ENCODE measurements at places on chromosomes 5 and 9.

DNA sequence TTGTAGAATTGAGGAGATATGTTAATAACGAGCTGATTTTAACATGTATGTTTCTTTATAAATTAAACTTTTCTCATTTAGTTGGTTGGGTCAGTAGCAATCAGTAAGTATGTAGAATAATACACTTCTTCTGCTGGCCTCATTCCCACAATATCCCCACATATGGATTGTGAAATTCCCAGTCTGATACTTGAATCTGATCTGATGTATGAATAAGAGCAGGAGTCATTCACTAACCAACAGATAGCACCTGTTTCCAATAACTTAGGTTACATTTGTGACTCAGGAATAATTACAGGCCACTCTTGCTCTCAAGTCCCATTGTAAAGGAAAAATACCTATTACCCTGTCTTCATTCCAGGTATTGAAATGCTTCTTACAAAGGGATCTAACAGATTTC, 23.9 kb downstream of the SLC36A1 start:
- no peak for DNase-seq

DNA sequence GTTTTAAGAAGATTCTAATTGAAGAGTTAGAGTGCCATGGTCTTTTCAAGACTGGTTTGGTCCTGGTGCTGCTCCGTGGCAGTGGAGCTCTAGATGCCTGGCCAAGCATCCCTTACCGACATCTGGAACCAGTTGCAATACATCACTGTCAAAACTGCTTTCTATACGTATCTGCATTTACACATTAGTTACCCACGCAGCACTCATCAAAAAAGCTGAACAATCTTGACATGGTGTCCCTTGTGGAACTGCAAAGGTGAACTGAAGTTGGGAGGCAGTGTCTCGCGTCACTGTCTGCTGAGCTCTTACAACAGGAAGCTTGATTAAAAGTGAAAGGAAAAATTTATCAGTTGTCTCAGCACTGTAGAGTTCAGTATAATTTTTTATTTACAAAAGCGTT, 82.6 kb downstream of the PBX3 start:
- DNase-seq, result no peak

GRCh38 chr5:155628346-155628745, 614.8 kb downstream of the KIF4B start:
- no peak for DNase-seq

- no peak for DNase-seq
These were observed 38.3 kb downstream of the PIK3R1 start for GRCh38 chr5:68253624-68254585.

- DNase-seq, result no peak
These were observed 1.3 kb downstream of the MED10 start for GRCh38 chr5:6376974-6377520.

DNA sequence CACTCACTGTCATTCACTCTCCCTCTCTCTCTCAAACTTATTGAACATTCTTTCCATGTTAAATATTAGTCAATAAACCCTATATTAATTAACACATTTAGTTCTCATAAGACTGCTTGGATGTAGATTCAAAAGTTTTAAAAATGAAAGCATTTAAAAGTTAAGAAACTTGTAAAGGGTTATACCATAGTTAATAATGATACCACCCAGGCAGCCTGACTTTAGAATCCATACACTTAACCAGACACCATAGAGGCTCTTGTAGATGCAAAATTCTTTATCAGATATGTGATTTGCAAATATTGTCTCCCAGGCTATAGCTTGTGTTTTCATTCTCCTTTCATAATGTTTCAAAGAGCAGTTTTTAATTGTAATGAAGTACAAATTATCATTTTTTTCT, 335.8 kb upstream of the ACTBL2 start:
- DNase-seq, result no peak

DNA sequence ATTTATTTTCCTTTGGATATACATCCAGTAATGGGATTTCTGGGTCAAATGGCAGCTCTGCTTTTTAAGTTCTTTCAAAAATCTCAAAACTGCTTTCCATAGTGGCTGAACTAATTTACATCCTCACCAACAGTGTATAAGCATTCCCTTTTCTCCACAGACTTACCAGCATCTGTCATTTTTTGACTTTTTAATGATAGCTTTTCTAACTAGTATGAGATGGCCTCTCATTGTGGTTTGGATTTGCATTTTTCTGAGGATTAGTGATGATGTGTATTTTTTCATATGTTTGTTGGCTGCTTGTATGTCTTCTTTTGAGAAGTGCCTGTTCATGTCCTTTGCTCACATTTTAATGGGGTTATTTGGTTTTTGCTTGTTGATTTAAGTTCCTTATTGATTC, 90.0 kb upstream of the HMHB1 start:
- DNase-seq, result no peak

GRCh38 chr5:149042865-149043264, 20.0 kb downstream of the SH3TC2 start:
- no peak for DNase-seq

- DNase-seq, result no peak
These were observed 5.7 kb upstream of the NIPAL4 start for GRCh38 chr5:157454273-157454672.

- DNase-seq, result no peak
These were observed 31.6 kb downstream of the ACER2 start for GRCh38 chr9:19440376-19440775.

DNA sequence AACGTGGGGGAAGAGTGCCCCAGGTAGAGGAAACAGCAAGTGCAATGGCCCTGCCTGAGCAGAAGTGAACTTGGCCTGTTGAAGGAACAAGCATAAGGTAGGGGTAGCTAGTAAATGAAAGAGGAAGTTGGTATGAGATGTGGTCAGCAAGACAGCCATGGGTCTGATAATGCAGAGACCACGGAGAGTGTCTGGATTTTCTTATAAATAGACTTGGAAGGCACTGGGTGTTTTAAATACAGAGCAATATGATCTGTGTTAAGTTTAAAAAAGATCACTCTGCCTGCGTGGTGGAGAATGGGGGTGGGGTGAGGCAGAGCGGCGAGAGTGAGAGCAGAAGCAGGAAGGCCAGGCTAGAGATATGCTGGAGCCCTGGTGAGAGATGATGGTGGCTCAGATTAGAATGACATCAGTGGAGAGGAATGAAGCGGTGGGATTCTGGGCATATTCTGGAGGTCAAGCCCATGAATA, 4.2 kb downstream of the ADAM19 start:
- DNase-seq, result peak; percentile 84

- no peak for DNase-seq
These were observed 300.9 kb downstream of the MCTP1 start for GRCh38 chr5:94983861-94984535.

DNA sequence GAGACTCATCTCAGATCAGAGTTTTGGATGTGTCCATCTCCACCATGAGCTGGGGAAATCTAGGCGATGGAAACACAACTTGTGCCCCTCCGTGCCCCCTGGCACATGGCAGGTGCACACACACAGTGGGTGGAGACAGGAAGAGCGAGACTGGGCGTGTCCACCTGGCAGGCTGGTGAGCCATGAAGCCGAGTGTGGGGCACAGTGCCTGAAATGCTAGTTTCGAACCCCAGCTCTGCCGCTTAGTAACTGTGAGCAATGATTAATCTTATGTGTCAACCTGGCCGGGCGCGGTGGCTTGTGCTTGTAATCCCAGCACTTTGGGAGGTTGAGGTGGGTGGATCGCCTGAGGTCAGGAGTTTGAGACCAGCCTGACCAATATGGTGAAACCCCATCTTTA, 80.8 kb upstream of the RNU6ATAC start:
- DNase-seq, result no peak

DNA sequence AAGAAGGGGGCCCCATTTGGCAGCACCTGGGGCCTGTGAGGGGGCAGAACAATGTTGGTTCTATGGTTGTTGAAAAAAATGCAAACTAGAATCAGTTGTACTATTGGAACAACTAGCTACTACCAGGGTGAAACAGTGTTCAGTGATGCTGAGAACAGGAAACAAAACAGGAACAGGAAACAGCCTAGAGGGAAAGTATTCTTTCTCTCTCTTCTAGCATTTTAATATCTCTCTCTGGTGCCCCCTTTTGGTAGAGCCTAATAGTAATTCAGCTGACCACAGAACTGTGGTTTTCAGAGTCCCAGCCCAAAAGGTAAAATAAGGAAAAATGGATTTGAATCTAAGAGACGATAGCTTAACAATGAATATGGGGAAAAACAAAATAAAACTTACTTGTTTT, 138.0 kb upstream of the KCNN2 start:
- no peak for DNase-seq

DNA sequence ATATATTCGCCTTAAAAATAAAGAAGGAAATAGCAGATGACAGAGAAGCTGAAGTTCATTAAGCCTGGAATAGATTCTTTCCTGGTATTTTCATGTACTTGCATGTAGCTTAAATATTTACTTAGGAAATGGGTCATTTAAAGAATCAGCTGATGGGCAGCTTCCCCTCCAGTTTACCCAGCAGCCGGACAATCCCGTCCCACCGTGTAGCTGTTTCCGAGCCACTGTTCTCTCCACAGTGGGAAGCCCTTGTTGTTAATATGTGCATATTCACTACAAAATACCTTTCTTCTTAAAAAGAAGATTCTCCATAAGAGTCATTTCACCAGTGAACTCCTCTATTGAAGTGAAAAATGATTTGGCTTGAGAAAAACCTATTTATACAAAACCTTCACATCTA, 187.0 kb downstream of the FANCC start:
- DNase-seq, result no peak

DNA sequence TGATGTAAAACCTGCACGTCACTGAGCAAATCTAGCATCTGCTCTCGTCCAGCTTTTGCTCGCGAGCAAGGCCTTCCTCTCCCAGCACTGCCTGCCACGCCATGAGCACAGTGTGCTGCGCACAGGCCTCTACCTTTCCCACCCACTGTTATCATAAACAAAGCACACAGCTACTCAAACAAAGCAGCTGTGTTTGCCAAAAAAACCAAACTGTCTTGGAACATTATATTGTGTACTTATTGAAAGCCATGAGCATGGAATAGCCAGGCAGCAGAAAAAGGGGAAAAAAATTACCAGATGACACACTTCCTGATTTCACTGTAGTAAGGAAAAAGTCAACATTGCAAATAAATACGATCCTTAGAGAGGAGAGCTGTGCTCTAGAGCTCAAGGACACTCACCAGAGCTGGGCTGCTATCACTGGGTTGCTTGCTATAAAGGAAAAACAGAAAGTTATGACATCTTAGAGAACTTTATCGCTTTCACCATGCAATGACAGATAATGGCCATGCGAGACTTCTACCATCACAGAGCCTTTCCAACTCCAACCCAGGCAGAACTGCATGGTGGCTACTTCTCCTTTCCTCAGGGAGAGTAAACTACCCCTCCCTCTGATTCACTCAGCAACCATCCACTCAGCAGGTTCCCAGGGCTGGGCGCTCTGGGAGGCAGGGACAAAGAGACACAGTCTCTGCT, 69.6 kb downstream of the EPB41L4B start:
- peak; percentile 39 for DNase-seq

DNA sequence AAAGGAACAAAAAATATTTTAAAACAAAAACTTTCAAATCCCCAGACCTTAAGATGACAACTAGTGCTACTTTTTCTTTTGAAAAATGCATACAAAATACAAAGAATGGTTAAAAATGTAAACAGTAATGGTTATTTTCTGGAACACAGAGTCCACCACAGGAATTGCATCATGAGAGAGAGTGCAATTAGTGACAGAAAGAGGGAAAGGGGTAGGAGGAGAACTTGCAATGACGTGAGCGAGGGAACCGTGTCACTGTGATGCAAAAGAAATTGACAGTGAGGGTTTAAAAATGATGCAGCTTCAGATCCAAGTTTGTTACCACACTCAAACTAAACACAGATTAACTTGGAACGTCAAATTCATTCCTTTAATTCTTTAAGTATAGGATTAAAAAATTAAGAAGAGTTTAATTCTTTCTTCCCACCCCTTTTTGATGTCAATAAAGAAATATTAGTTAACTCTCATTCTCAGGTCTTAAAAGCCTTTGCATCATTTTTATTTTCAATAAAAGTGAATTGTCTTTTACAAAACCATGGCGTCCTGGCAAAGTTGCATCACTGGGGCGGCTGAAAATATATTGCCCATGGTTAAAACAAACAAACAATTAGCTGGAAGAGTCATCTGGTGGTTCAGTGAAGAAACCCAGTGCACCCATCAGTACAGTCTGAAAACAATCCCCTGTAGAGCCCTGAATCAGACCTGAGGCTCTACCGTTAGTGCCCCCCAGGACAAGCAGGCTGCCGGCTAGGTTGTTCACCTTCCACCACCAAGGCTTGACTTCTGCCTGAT, 39.5 kb downstream of the MACROH2A1 start:
- no peak for DNase-seq

GRCh38 chr5:109411149-109411514, 1.4 kb upstream of the PJA2 start:
- no peak for DNase-seq

DNA sequence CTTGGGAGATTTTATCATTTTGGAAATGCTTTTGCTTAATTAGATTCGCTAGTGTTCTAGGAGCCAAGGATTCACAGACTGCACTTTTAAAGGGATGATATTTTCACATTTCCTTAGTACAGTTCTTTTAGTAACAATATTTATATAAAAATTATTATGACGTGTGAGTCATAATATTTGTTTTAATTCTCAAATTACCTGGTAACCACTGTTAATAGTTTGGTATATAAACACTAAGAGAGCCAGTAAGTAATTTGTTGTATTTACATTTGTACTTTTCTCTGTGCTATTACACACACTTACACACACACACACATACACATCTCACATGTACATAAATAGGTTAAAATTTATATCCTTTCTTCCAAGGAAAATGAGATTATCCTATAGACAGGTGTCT, 58.8 kb upstream of the RAD23B start:
- no peak for DNase-seq

- no peak for DNase-seq
These were observed 34.1 kb upstream of the SLC6A19 start for GRCh38 chr5:1167361-1167727.

DNA sequence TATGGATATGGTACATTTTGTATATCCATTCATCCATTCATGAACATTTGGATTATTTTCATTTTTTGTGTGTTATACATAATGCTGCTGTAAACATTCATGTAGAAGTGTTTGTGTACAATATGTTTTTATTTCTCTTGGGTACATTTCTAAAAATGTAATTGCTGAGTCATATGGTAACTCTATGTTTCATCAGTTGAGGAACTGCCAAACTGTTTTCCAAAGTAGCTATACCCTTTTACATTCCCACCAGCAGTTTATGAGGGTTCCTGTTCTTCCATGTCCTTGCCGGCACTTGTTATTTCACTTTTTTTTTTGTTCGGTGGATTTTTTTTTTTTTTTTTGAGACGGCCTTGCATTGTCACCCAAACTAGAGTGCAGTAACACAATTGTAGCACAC, 54.0 kb upstream of the MCCC2 start:
- DNase-seq, result no peak

DNA sequence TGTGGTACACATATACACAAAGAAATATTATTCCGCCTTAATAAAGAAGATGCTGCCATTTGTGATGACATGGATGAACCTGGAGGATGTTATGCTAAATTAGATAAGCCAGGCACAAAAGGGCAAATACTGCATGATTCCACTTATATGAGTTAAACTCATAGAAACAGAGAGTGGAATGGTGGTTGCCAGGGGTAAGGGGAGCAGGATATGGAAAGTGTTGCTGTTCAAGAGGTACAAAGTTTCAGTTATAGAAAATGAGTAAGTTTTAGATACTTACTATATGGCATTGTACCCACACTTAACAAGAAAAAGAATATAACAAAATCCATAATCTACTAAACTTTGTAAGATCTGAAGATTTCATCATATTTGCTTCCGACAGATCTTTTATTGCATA, 252.2 kb downstream of the SYK start:
- no peak for DNase-seq

GRCh38 chr5:41617843-41618515, 107.6 kb upstream of the PLCXD3 start:
- no peak for DNase-seq

Measured in ELF-1 (cell line).